ENCODE measurements at places on chromosomes 7 and 10.

- DNase-seq: no peak
These were observed 13.5 kb upstream of the ASCC1 start for GRCh38 chr10:72229261-72230251.

DNA sequence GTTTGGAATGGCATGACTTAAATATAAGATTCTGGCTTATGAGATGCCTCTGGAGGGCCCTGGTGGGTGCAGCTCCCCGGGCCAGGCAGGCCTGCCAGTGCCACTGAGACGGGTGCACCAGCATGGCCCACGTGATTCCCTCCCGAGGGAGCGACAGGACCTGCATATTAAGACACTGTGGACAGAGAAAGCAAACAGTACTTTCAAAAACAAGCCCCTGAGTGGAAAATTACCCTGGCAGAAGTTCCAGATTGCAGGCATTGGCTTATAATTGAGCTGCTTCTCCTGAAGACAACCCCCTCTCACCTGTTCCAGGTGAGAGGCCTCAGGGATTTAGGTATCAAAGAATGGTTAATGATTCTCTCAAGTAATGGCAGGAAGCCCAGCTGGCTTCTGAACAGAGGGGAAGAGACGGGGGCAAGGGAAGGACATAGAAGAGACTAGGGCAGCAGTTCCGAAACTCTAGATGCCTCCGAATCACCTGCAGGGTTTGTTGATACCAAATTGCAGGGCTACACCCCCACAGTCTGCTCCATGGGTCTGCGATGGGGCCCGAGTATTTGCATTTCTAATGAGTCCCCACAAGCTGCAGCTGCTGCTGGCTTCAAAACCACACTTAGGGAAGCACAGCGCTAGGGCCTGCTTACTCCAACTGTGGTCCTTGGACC lies 66.0 kb upstream of the DOCK1 start:
- no peak for DNase-seq

GRCh38 chr7:7848246-7848645 lies 120.3 kb upstream of the GLCCI1 start:
- DNase-seq: no peak

GRCh38 chr10:33804584-33804983 lies 470.1 kb upstream of the NRP1 start:
- no peak for DNase-seq

GRCh38 chr7:77415476-77415822 lies 700 bp downstream of the GSAP start:
- no peak for DNase-seq

GRCh38 chr7:12683678-12684585 lies 3.5 kb upstream of the ARL4A start:
- DNase-seq: no peak

- no peak for DNase-seq
These were observed 14.8 kb downstream of the NFE2L3 start for GRCh38 chr7:26166684-26167266.

DNA sequence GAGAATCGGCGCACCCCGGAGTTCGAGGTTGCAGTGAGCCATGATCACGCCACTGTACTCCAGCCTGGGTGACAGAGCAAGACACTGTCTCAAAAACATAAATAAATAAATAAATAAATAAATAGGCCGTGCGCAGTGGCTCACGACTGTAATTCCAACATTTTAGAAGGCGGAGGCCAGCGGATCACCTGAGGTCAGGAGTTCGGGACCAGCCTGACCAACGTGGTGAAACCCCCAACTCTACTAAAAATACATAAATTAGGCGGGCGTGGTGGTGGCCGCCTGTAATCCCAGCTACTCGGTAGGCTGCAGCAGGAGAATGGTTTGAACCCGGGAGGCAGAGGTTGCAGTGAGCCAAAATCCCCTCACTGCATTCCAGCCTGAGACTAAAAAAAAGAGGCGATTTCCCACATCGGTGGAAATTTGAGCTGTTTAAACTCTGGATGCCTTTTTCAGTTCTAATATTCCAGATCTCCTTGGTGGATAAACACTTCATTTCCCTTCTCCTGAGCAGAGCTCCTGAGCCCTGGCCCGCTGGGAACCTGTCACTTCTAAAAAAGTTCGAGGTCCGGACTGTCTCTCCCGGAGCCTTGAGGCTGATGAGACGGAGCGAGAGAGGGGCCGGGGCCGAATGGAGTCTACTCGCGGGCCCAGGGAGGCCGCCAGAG lies 2.0 kb upstream of the NFKB2 start:
- no peak for DNase-seq

- no peak for DNase-seq
These were observed 27.0 kb upstream of the JAZF1 start for GRCh38 chr7:28207486-28208158.

- DNase-seq: no peak
These were observed 21.5 kb upstream of the GHITM start for GRCh38 chr10:84117686-84118394.

DNA sequence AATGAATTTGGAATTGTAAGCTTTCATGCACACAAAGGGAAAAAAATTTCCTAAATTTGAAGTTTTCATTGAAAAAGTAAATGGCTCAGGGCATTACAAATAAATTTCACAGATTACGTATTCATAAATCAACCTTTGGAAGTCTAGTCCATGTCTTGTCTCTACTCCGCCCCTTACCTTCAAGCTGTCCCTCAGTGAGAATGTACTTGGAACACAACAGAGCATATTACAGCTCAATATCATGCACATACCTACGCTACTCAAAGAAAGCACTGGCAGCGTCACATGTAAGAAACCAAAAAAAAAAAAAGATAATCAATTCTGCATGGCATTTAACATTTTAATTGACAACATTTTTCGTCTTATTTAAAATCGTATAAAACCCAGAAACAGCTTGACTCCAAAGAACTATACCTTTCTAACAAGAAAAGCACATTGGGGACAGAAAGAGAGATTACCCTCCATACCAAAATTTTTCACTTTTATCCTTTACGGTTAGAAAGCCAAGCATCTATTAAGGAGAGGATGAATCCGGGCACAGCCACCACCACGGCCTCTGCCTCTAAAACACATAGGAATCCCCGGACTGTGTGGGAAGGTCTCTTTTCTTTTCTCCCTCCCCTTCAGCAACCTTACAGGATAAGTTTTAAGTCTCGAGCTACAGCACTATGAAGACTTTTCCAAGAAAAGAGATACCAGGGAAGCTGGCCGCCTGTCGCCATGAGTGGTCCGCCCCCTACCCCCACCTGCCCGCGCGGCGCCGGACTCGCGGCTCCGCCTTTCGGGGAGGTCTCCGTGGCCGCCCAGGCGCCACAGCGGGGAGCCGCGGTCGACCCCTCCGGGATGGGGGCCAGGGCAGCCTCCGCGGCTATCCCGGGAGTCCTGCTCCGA lies 1.1 kb downstream of the JMJD1C start:
- DNase-seq: peak; percentile 15

GRCh38 chr7:6718124-6718523 lies 11.4 kb upstream of the ZNF12 start:
- no peak for DNase-seq

GRCh38 chr7:138186951-138187351 lies 110.7 kb downstream of the AKR1D1 start:
- DNase-seq: no peak

DNA sequence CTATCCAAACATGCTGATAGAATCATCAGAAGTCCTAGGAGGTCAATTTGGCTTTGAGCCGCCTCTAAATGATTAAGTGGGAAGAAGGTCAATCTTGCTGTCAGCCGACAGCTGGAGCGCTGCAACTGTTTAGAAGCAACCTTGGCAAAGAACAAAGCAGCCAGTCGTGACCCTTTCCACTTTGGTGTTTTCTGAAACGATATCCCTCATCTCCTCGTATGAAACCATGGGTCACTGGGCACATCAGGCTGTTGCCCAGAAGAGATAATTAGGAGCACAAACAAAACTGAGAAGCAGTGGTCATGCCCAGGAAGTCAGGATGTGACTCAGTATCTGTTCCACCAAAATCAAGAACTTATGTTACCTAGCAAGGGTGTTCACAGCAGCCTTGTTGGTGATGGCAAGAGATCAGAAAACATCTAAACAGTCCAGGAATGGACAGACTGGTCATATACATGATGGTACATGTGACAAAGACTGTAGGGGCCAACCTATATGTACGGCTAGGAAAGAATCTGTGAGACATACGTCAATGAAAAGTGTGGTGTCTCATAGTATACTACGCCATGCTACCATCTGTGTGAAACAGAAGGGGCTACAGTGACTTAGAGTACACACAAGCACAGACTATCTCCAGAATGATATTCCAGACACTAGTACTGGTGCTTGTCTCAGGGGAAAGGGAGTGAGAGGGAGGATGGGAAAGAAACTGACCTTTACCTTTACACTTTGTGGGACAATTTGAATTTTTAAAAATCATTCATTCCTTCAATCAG lies 22.4 kb downstream of the STN1 start:
- no peak for DNase-seq

- DNase-seq: no peak
These were observed 43.4 kb downstream of the CDK1 start for GRCh38 chr10:60821656-60822055.

DNA sequence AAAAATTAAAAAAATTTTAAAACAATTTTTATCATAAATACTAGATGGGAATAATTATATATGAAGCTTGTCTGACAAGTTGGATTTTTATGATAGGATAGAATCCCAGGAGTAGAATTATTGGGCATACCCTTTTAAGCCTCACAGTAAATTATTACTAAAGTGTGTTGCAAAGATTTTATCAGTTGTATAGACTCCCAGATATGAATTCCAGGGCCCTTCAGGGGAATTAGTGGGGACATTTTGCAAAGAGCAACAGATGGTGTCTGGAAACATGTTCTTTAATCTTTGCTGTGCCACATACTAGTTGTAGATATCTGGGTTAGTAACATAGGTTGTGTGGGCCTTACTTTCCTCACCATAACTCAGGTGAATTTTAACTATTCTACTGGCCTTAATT lies 28.7 kb downstream of the ZEB1 start:
- DNase-seq: no peak

- DNase-seq: no peak
These were observed 198.7 kb downstream of the CXCL12 start for GRCh38 chr10:44186150-44186549.

- no peak for DNase-seq
These were observed 92.6 kb upstream of the PODXL start for GRCh38 chr7:131649003-131649541.

- no peak for DNase-seq
These were observed 877.6 kb downstream of the LRMDA start for GRCh38 chr10:76309070-76309469.

DNA sequence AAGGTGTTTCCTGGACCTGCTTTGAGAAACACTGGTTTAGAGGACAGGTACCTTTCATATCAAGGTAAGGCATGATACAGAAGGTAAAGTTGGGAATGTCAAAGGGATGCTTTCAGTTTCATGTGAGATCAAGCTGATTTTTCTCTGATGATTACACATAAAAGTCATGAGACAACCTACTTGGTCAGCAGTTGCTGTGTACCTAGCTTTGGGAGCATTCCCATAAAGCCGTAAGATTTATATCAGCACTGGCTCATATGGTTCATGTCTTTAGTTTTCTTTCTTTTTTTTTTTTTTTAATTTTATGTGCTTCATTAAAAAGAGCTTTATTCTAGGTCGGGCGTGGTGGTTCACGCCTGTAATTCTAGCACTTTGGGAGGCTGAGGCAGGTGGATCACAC lies 265.3 kb upstream of the LRGUK start:
- no peak for DNase-seq

DNA sequence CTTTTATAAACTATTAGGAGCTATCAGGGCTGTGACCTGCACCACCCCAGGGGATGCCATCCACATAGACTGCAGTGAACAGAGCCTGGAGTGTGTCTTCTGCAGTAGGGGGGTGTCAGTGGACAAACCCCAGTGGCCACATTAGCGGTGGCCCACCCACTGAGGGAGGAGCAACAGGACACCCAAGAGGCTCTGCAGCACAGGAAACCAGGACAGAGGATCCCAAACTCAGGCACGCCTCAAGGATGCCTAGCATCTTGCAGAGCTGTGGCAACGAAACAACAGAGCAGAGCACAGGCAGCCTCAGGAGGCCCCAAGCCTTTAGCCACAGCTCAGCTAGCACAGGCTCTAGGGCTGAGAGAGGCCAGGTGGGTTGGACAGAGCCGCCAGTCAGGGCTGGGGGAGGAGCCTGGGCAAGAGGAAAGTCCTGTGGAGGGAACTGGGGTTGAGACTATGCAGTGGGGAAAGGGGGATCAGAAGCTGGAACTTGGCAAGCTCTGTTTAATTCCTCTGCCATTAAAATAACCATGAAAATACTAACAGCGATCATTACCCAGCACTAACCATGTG lies 53.8 kb downstream of the GRID1 start:
- no peak for DNase-seq

- DNase-seq: no peak
These were observed 161.4 kb downstream of the NEURL1 start for GRCh38 chr10:103654925-103655324.

DNA sequence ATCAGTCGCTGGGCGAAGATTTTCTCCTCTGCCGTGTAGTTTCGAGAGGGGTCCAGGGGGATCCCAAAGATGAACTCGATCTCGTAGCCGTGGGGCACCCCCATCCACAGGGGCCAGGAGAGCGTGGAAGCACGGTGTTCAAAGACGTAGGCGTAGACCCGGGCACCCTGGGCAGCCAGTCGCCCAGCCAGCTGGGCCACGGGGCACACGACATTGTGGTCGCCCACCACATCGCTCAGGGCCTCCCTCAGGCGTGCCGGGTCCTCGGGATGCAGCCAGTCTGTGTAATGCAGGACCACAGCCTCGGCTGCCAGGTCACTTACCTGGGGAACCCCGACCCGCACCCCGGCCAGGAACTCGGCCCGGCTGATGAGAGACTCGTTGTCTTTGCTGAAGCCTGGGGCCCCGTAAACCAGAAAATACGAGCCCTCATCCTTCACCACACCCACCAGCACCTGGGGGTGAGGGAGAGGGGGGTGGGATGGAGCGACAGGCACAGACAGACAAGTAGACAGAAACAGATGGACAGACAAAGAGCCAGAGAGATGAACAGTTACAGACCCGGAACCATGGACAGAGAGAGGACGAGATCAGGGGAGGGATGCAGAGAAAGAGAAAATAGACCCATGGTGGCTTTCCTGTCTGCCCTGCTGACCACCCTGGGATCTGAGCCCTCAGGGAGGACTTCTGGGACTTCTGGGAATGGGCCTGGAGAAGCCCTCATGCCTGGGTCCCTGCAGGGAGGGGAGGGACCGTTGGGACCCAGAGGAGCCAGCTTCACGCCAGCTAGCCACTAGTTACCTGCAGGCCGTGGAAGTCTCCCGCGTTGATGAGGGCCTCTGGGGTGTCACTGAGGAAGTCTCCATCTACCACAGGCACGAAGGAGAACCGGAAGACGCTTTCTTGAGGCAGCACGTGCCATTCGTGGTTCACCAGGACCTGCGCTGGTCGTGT lies 3.0 kb downstream of the ACHE start:
- no peak for DNase-seq

Data from stimulated activated CD8-positive, alpha-beta memory T cell treated with anti-CD3 and anti-CD28 coated beads, Interleukin-15, amount 100 ng/mL, for 48 hours (primary cell).